Stimulated activated naive CD8-positive, alpha-beta T cell treated with anti-CD3 and anti-CD28 coated beads, Interleukin-15, amount 100 ng/mL, for 72 hours (primary cell): ENCODE measurements at places on chromosomes 2 and 18.

- peak; percentile 21 for DNase-seq
These were observed 181.1 kb downstream of the NEDD4L start for GRCh38 chr18:58225101-58225500.

GRCh38 chr2:9203876-9204275 is 2.7 kb upstream of the ASAP2 start:
- no peak for DNase-seq

GRCh38 chr2:49961346-49961745 is 807.0 kb upstream of the FSHR start:
- DNase-seq = no peak

DNA sequence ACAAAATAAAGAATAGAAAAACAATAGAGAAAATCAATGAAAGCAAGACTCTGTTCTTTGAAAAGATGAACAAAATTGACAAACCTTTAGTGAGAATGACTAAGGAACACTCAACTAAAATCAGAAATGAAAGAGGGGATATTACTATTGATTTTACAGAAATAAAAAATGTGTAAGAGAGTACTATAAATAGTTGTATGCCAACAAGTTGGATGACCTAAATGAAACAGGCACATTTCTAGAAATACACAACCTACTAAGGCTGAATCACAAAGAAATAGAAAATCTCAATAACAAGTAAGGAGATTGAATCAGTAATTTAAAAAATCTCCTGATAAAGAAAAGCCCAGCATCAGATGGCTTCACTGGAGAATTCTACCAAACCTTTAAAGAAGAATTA is 18.4 kb upstream of the MALL start:
- DNase-seq = no peak

DNA sequence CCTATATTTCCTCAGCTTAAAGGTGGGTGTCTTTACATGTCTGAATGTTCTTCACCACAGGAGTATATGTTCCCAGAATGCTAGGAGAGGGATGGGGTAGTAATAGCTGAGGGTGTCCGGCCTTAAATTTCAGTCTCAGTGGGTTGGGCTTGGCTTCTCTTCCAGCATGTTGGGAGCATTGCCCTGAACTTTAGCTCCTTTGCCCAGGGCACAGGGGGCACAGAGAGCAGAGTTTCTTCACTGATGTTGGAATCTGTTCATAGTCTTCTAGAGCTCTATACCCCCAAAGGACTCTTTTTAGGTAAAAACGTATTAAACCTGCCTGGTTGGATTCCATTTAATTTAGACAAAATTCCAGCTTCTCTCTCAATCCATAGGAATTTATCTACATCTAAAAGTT is 154.4 kb upstream of the GCFC2 start:
- DNase-seq = no peak

DNA sequence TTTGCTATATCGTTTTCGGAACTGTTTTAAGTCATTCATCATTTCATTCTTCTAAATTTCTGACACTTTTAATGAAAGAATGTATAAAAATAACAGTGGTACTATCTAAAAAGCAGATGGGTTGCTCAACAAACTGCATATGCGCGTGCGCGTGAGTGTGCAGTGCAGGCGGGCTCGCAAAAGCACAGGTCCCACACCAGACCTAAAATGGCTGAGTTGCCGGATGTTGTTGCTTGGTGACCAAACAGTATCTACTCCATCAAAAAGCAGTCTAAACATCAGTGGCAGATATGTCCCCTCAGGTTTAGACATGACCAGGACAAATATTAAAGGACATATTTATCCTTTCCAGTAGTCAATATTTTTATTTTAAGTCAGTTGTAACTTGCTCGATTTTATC is 5.1 kb downstream of the NOL4 start:
- DNase-seq = no peak

DNA sequence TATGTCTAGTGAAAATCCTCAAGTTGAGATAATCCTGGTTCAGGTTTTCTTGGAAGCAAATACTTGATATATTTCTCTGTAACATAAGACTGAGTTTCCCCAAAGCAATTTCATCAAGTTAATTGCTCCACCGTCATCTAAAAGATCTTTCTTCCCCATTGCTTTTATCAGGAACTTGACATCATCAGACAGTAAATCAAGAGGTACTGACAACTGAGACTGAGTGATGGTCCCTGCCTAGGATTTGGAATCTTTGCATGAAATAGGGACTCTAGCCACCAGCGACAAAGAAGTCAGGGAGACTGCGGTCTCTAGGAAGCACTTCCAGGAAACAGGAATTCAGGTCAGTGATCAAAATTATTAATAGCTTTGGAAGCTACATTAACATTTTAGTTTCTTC is 43.4 kb upstream of the SCN1A start:
- no peak for DNase-seq

GRCh38 chr18:76153691-76154090 is 341.4 kb downstream of the ZNF516 start:
- DNase-seq = no peak

- DNase-seq = peak; percentile 36
These were observed 14.6 kb upstream of the AFG3L2 start for GRCh38 chr18:12391487-12392165.

- DNase-seq = no peak
These were observed 107.3 kb upstream of the PID1 start for GRCh38 chr2:229378386-229378785.

DNA sequence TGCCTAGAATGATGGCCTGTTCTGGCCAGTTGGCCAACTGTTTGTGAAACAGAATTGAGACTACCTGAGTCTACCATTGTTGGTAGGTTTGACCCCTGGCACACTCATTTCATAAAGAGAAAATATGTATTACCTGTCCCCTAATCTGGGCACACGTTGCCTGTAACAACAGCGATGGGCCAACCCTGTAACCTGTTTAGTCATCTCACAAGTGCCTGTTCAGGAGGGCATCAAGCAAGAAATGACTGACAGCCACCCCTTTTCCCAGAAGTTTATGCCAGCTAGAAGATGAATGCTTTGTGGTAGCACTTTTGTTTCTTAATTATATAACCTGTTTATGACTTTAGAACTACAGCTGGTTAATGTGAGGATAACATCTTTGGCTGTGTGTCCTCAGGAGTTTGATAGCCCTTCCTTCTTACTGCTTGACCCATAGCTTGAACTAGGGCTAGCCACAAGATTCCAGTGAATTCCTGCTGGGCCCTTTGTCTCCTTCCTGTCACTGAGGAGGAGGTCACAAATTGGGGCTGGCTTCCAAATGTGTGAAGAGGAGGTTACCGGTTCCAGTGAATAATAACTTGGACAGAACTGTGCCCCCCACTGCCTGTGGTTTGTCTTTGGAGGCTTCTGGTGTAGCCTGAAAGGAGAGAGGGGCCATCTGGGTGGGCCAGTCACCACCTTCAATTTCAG is 273.9 kb upstream of the EPAS1 start:
- no peak for DNase-seq

- no peak for DNase-seq
These were observed 95.7 kb downstream of the ACAA2 start for GRCh38 chr18:49717617-49718016.

GRCh38 chr2:203997980-203998809 is 61.6 kb downstream of the ICOS start:
- no peak for DNase-seq

DNA sequence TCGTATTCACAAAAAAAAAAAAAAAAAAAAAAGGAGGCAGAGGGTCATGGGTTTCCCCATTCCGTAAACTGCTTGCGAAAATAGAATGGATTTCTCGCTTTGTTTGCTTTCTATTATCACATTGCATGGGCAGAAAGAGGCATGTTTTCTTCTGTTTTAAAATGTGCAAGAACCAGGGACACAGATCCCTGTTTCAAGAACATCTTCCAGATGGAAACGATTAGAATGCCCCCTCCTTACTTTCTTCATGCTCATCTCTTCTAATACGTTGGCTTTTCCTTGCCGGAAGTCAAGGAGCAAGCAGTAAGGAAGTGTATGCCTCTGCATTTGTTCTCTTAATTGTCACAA is 51.0 kb upstream of the ZNF516 start:
- no peak for DNase-seq

DNA sequence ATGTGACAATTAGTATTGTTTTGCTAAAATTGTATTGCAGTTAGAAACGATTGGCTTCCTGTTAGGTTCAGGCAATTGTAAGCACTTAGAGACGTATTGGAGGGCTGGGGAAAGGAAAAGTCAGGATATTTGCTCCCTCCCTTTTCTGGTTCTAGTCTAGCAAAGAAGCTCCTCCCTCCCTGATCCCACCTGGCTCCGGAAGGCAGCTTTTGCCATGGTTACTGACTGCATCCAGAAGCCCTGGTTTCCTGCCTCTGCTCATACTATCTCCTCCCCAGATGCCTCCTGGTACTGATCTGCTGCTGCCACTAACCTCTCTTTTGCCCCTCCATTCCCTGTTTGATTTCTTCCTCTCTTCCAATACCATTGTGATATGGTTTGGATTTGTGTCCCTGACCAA is 275.9 kb downstream of the MREG start:
- no peak for DNase-seq

GRCh38 chr2:151761687-151762086 is 27.4 kb upstream of the NEB start:
- no peak for DNase-seq

DNA sequence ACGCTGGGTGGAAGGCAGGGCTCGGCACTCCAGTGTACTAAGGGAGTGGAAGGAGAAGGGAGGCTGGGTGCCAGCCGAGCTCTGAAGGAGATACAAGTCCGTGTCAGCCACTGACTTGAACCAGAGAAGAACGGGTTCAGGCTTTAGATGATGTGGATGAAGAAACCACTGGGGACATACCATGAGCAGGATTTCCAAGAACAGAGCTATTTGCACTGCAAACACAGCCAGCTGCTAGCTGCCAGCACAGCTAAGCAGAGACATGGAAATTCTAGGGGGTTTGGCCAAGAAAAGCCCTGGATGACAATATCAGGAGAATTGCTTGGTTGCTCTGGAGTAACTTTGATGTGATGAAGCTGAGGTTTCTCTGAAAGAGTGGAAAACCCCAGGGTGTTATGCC is 5.2 kb downstream of the CD207 start:
- no peak for DNase-seq

- peak; percentile 45 for DNase-seq
These were observed 144.7 kb upstream of the ITGA4 start for GRCh38 chr2:181312515-181312927.

GRCh38 chr18:63138436-63139340 is 180.9 kb downstream of the BCL2 start:
- no peak for DNase-seq

- no peak for DNase-seq
These were observed 6.5 kb downstream of the GREB1 start for GRCh38 chr2:11540148-11540995.

DNA sequence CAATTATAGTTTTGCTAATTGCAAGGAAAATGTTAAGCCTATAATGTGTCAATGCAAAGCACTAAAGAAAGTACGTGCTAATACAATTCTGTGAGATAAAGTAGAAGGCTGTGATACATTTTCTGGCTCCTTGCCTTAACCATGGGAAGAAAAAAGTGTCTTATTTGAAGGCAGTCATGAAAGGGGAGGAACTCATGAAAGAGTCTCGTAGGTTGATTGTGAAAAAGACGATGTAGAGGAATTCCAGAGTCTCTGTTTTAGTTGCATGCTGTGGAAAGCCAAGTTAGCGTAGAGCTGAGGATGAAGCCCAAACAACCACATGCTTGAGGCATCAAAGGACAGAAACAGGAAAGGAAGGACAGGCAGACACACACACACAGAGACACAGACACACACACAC is 214.1 kb downstream of the MEIS1 start:
- DNase-seq = no peak

DNA sequence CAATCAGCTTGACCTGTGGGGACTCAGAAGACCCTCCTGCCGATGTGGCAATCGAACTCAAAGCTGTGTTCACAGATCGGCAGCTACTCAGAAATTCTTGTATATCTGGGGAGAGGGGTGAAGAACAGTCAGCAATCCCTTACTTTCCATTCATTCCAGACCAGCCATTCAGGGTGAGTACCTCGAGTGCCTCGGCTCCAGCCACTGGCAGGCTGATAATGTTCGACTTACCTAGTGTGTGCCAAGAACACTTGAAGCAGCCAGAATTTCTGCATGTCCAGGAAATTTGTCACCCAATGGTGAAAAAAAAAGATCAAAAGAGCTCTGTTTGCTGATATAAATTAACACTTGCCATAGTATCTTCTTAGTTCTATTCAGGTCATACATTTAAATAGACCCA is 2.3 kb downstream of the LGALSL start:
- DNase-seq = no peak

GRCh38 chr2:12452185-12452584 is 264.6 kb upstream of the TRIB2 start:
- no peak for DNase-seq

DNA sequence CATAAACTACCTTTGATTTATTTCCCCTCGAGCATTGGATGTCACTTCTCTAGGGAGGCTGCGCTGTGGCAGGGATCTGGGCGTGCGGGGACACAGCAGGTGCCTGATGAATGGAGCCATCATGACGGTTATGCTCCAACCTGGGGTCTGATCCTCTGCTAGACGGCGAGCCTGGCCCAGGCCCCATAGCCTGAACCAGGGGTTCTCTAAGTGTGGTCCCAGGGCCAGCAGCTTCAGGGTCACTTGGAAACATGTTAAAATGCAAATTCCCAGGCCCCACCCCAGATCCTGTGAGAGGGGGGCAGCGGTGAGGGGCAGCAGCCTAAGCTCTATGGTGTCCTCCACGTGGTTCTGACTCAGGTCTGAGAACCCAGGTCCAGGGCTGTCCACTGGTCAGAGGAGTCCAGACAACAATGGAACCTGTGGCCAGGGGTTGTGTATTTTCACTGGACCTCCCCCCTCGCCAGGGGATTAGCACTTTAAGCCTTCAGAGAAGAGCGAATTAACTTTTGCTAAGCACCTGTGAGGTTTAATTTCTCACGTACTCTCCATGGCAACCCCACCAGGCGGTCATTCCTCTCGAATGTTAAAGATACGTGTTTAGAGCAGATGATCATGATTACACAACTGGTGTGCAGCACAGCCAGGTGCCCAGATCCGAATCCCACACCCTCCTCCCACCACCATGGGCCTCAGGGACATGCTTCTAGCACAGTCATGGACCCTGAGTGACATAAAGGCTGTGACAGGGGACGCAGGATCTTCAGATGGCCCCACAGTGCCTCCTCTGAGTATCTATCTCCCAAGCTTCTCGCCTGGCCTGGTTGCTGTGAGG is 1.6 kb upstream of the ARHGEF4 start:
- DNase-seq = no peak

GRCh38 chr18:3411327-3411726 is 38.6 kb upstream of the TGIF1 start:
- no peak for DNase-seq

GRCh38 chr2:217360111-217360510 is 500.2 kb upstream of the TNP1 start:
- no peak for DNase-seq

DNA sequence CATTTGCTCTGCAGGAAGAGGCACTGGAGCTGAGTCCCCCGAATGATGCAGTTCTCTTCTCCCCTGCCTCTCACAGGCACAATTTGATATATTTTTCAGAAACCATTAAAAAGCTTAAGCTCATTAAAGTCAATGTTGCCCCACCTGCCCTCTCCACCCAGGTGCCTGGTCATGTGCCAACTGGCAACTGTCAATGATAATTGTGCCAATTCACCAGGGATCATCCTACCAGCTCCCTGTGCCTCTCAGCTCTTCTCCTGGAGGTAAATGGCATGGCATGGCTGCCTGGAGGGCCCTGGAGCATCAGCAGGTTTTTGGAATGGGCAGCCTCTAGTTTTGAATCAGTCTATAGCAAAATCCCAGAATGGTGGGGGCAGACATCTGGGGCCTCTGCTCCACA is 279.6 kb upstream of the ID2 start:
- DNase-seq = no peak

- DNase-seq = no peak
These were observed 82.6 kb downstream of the ASB1 start for GRCh38 chr2:238509151-238509835.

GRCh38 chr18:4068552-4069158 is 386.5 kb downstream of the DLGAP1 start:
- DNase-seq = peak; percentile 26
